ENCODE measurements at places on chromosomes 5 and 9.
A peak's percentile ranks its signal among the peaks of the same experiment; 100 is the strongest.

DNA sequence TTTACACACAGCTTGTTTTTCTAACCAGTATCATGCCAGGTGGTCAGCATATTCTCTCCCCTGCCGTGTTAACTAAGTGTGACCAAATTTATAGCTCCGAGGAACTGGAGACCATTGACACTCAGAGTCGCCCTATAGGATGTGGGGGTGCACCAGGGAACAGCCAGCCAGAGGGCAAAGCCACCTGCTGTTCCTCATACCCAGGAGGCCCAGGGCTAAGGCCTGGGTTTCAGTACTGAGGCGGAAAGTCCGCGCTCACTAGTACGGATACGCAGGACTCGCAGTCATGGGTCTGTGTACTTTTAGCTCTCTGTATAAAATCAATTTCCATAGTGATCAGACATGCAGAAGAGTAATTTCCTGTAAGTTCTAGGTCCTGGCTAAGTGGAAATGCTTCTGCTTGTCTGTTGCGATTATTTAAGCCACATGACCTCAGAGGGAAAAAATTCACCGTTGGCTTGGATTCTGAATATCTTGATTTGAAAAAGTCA is 247.0 kb downstream of the AOPEP start:
- DNase-seq: peak; percentile 61

DNA sequence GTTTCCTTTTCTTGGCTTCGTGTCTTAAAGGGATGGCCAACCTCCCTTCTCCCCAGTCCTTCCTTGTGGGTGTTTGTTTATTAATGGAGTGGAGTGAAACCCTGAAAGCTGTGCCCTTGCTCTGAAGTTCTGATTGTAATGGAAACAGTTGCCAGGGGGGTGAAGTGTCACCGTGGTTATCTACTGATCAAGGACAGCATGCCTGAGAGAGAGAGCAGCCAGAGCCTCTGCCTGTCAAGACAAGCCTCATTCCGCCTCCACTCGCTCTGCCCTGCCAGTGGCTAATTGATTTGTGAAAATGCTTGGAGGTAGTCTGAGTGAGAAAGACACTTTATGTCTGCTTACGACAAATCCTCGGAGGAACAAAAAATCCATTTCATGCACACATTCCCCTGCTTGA is 143.7 kb upstream of the SLC30A5 start:
- no peak for DNase-seq

- DNase-seq: no peak
Observed at GRCh38 chr5:157612581-157612980, 37.0 kb upstream of the ADAM19 start.

DNA sequence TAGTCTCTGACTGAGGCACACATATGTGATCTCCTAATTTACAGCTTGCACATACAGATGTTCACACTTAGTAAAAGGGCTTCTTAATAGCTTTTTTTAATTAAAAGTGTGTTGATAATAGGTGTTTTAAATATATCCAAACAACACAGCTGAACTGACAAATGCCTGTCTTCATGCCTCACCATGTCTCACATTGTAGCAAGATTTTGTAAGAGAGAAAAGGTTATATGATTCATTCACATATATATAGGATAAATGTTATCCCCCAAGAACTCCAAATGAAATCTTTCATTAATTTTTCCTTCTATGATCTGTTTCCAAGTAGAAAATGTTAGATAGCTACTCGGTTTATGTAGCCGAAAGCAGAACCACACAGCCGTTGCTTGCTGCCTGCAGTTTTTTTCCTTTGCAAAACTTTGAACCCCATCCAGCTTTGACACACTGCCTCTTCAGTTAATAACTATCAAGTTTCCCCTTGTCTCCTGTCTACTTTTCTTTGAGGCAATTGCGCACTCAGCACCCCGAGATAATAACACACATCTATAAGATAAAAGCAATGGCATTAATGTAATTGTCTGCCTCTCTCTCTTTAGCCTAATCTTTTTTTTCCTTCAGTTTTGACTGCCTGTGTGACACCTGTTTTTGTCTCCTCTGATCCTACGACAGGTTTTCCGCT is 299.2 kb downstream of the BNC2 start:
- no peak for DNase-seq

DNA sequence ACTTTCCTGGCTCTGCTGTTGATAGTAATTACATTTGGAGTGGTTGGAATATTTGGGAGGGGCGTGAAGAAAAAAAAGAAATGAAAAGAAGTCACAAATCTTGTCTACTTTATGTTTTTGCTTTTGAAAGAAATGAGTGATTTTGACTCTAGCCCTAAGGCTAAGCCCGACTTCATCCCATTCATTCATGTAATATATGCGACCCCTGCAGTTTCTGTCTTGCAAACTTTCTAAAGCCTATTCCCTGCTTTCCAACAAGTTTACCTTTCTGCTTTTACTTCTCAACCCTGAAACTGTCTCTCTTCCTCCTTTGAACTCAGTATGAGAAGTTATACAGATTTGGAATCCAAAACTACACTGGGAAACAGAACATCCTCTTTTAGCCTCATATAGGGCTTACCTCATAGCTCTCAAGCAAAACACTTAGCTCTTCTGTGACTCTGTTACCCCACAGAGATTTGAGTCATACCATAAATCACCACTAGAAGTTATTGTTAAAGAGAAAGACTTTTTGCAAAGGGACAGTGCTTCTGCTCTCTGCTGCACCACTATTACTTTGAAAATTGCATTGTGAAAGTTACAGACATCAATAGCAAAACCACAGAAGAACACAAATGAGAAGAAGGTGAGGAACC is 1.6 kb downstream of the CFAP95 start:
- DNase-seq: peak; percentile 63
